ENCODE measurements at places on chromosomes 12 and 14.

DNA sequence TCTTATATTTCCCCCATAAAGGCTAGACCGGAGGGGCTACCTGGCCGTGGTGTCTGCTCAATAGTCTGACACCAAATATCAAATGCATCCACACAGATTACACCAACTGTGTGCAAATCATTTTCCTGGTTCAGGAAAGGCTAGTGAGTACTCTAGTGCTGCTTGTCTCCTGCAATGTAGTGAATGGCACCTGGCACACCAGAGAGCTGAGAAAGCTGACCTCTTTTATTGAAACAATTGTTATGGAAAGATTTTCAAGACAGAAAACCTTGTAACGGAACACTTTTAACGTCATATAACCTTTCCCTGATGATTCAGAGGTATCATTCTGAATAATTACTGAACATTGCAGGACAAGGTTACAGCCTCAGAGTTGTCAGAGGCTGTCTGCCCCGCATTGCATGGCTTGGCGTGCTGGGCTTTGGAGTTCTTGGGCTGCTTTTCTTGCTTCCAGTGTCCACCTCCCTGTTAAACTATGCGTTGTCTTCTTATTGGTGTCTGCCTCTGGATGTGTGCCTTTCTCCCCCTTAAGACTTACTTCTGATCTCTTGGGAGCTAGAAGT is 40.7 kb upstream of the HDAC7 start:
- DNase-seq = no peak

GRCh38 chr12:90896821-90897220 is 58.2 kb downstream of the CCER1 start:
- DNase-seq = no peak

- no peak for DNase-seq
Measured at GRCh38 chr12:46522071-46522470, 149.5 kb upstream of the SLC38A2 start.

GRCh38 chr12:95836185-95836609 is 22.6 kb upstream of the SNRPF start:
- DNase-seq = no peak

- DNase-seq = no peak
Measured at GRCh38 chr14:26323869-26324268, 274.0 kb downstream of the NOVA1 start.

All from stimulated activated CD8-positive, alpha-beta memory T cell treated with anti-CD3 and anti-CD28 coated beads, Interleukin-4, amount 100 ng/mL, for 1 hour (primary cell).